ENCODE measurements at places on chromosomes 7 and 10.

DNA sequence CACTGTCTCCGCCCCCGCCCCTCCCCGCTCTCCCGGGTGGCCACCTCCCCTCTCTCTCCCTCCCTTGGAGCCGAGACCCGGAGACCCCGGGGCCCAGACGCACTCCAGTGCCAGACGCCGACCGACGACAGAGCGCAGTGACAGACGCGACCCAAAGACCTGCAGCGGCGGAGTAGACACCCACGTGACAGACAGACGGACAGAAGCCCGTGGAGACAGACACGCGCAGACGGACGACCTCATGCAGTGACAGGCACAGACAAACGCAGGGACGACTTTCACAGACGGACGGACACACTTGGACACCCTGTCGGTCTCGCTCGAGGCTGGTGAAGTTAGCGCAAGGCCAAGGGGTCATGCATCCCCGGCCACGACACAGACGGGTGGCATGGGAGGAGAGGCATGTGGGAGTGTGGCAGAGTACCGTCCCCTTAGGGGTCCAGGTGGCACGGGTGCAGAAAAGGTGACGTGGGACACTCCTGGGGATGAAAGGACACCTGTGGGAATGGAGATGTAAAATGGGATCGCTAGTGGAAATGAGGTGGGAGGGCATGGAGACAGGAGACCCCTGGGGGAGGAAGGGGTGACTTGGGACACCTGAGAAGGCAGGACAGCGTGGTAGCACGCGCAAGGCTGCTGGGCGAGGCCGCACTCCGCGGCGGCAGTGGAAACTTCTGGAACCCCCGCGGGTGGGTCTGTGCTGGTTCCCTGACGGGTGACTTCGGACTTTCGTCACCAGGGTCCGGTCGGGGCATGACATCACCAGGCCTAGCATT is 456 bp upstream of the ACHE start:
- no peak for DNase-seq

DNA sequence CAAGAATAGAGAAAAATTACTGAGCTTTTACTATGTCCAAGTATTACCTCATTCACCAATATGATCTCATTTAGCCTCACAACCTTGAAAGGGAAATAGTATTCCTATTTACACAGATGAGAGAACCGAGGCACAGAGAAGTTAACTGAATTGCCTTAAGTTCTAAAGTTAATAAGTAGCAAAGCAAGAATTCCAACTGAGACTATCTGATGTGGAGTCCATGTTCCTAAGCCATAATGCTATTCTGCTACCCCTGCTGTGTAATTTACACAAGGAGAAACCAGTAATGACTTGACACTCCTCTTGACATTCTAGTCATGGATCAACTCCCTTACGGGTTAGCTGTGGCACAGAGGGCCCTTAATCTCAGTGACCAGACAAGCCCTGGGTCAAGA is 60.7 kb downstream of the ABCB4 start:
- no peak for DNase-seq

DNA sequence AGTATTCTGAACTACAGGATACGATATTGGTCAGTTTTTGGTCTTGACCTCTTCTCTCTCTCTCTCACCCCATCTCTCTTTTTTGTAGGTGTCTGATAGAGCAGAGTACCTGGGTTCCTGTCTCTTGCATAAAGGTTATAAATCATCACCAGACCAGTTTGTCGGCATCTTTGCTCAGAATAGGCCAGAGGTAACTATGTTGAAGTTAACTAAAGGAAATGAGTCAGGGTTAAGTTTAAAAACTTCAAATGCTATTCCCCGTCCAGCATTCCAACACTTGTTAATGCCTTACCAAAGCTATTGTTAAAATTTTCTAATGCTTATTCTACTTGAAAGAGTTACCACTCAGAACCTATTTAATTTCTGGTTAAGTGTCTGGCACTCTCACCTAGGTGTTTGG is 30.7 kb downstream of the ACSL5 start:
- no peak for DNase-seq

GRCh38 chr10:127649642-127650041 is 87.3 kb upstream of the FOXI2 start:
- no peak for DNase-seq

DNA sequence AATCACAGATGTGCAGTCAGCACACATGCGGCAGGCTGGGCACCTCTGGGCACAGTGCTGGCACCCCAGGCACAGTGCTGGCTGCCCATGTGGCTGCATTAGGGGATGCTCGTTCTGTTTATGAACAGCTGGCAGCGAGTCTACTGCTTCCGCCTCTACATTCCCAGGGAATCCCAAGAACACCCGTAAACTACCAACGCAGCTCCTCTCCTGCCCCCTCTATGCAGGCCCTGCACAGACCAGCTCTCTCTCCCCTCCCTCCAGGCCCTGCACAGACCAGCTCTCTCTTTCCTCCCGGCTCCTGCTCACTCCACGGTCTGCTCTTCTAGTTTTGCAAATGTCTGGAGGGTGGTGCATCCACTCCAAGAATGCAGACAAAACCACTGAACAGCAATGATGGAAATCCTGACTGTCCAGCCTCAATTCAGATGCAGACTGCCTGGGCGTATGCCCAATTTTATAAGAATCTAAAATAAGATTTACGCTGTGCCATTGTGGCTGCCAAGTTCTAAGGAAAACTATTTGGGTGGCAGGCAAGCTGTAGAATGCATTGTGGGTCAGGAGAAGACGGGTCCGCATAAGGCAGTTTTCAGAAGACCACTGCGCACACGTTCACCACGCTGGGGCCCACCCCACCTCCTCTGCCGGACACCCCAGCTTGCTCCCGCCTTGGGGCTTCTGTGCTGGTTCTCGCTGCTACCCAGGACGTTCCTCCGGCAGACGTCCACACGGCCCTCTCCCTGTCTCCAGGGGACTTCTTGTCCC is 234.6 kb downstream of the ZMYND11 start:
- no peak for DNase-seq

DNA sequence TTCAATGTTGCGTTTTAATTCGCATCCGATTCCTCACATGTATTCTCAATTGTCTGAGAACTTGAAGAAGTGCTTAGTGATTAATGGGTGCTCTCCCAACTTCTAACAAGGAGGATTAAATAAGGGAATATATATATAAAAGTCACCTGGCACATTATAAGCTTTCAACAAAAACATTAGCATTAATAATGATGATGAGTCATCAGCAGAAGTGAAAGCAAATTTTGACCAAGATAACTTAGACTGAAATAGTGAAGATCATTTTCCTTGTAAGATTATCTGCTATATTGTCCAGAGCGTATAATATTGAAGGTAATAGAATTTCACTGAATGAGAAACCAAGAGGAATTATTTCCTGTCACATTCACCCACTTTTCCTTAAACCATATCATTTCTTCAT is 8.5 kb downstream of the ASAH2 start:
- no peak for DNase-seq

- DNase-seq, result no peak
Measured at GRCh38 chr10:53957401-53957800, 843.6 kb downstream of the PCDH15 start.

GRCh38 chr7:106317971-106318370 is 33.2 kb upstream of the NAMPT start:
- no peak for DNase-seq

GRCh38 chr7:41199136-41199535 is 503.8 kb downstream of the INHBA start:
- no peak for DNase-seq

- DNase-seq, result no peak
Measured at GRCh38 chr7:102019461-102019860, 202.0 kb downstream of the CUX1 start.

DNA sequence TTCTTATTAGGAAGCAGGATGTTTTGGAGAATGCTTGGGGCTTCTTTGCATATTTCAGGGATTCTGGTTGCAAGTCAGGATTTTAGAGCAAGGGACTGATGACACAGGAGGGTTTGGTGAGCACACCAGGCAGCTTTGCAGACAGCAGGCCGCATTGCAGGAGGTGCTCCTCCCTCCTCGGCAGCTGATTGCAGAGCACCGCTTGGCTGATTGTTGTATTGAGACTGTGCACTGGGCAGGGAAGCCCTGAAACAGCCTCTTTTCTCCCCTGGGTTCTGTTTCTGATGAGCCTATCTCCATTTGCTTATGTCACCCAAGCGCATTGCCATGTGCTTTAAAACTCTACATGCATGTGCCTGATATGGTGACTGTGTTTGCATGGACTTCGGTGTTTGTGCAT is 769.6 kb downstream of the GRID1 start:
- no peak for DNase-seq

DNA sequence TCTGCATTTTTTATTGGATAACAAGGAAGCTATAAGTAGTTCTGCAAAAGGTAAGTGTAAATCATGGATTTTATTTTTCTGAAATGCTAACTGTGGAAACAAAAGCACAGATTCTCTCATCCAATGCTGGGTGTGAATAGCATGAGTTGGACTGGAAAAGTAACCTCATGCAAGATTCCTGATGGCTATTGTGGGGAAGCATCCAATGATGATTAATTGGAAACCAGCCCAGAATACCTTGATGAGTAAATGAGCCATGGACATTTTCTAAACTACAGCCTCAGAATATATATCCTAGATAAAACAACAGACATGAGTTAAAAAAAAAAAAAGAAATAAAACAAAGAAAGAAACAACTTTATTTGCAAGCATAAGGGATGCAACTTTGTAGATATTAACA is 934.6 kb downstream of the CCSER2 start:
- no peak for DNase-seq

- no peak for DNase-seq
Measured at GRCh38 chr10:47160261-47160908, 139.6 kb upstream of the GDF10 start.

DNA sequence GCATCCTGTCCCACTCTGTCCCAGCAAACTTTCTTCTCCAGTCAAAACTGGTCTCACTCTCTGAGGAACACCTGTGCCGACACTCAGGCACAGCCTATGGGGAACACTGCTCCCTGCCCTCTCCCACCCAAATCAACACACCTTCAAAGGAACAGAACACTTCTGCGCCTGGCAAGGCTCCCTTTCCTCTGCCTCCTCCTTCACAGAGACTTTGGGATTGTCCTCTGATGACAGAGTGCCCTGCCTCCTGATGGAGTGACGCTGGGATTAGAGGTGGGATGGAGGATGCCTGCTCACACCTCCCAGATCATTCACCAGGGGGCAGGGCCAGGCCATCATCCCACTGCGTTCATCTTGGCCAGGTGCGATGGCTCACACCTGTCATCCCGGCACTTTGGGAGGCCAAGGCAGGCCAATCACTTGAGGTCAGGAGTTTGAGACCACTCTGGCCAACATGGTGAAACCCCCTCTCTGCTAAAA is 26.5 kb downstream of the KLF6 start:
- no peak for DNase-seq

DNA sequence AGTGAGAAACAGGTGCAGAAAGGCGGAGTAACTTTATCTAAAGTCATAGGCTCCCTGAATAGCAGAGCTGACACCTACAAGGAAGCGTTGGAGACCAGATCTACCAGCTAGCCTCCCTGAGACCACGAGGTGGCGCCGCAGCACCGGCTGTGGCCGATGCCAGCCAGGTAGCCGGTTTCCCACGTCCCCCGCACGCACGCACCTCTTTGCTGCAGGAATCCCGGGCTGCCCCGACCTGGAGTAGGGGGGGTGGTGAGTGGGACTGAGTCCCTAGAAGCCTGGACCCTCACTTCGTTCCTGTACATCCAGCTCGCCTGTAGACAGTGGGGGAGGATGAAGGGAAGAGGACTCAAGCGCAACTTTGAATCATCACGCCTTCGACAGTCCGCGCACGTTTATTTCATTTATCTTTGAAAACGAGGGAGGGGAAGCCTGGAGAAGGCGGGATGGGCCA is 3.7 kb downstream of the ELOVL3 start:
- DNase-seq, result peak; percentile 91

DNA sequence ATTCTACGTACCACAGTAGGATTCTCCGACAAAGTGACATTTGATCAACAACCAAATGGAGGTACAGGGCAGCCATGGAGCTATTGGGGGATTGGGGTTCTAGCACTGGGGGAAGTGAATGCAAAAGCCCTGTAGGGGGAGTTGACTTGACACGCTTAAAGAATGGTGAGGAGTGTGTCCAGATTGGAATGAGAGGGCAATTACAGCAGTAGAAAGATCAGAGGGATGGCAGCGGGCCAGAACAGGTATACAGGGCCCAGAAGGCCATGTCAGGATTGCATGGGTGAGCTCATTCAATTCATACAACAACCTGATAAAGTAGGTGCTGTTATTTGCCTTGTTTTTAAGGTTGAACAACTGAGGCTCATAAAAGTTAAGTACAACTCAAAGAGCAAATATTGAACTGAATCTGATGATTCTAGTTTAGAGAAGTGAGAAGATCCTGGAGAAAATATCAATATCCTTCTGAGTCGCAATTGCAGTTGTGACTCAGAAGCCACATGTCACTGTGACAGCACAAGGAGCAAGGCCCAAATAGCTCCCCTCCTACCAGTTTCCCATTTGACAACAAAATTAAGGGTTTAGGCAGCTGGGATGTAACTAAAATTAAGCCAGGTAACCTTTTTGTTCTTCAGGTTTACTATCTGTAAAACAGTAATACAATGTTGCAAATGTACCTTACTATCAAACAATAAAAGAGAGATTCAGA is 28.0 kb upstream of the CTTNBP2 start:
- no peak for DNase-seq

- no peak for DNase-seq
Measured at GRCh38 chr10:71811351-71811750, 38.0 kb upstream of the VSIR start.

GRCh38 chr7:25478925-25479324 is 250.6 kb upstream of the NPVF start:
- DNase-seq, result no peak

GRCh38 chr7:106693677-106694353 is 32.9 kb upstream of the CCDC71L start:
- no peak for DNase-seq

DNA sequence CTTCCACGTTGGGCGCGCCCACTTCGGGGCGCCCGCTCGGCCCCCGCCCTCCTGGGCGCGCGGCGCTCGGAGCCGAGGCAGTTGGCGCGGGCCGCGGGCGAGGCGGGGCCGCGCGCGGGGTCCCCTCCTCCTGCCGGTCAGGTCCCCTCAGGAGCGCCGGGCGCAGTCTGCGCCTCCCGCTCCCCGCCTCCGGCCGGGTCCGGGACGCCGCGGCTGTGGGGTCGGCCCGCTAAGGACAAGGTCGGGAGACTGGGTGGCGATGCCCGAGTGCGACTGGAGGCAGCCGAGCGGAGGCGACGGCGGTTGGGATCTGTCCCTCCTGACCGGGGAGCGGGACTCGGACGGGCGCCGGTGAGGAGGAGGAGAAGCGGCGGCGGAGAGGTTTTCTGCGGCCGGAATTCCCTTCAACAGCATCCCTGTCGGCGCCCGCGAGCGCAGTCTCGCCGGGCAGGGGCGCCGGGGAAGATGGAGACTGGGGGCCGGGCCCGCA is at the start of gene ATRNL1:
Gene ATRNL1, plus strand, starts transcription at position 80 of the 490 bp plus-strand sequence. Its CDS starts 386 bp downstream, at position 466.
- DNase-seq, result peak; percentile 70

DNA sequence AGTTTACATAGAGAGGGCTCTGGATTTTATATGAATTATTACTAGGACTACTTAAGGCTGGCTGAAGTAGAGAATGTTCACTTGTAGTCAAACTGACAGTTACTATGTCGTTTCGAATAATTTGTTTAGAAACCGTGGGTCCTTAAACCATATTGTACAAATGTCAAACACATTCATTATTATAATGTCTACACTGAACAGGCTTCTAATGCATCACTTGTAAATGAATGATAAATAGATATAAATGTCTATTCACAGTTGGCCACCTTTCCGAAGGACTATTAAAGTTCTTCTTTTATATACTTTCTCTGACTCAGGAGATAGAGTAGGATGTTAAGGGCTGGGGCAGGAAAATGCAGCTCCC is 95.3 kb downstream of the SEMA3D start:
- DNase-seq, result no peak
